Muscle of back (tissue), 13 donors: ENCODE measurements at places on chromosomes 12 and 14.

- DNase-seq: no peak
These were observed 64.3 kb downstream of the TBX5 start for GRCh38 chr12:114341635-114342034.

GRCh38 chr12:122865268-122866231 is 30.3 kb downstream of the HIP1R start:
- no peak for DNase-seq

DNA sequence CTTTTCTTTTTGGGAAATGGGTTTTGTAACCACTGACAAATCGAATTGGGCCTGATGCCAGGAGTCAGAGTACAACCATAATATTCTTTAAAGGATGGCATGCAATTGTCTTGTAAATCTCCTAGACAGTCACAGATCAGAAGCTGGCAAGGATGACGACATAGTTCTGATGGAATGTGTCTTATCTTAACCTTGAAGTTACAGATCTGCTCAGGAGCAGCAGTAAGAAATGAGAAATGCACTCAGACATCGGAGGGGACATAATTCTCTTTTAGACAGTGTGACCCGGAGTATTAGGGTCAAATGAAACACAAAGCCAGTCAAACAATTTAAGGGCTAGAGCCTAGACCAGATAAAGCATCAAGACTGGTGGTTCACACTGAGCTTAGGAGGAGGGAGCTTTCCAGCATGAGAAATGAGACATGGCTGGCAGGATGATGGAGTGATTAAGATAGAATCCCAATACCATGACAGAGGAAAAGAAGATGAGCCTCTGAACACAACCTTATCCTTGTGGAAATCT is 17.5 kb downstream of the CBX5 start:
- DNase-seq: no peak

DNA sequence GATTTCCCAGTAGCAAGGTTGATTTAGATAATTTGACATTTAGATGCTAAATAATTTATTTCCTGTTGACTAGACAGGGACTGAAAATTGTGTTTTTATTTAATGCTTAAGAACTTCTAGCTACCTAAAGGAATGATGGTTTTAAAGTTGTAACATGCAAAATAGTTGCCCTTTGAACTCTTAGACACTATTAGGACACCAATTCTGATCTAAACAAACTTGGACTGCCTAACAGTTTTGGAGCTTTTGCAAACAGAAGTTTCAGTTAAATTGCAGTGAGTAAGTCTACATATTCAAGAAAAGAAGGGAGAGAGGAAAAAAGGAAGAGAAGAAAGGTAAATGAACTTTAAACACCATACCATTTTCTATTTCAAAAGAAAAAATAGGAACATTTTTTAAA is 189.3 kb upstream of the GARIN2 start:
- no peak for DNase-seq

DNA sequence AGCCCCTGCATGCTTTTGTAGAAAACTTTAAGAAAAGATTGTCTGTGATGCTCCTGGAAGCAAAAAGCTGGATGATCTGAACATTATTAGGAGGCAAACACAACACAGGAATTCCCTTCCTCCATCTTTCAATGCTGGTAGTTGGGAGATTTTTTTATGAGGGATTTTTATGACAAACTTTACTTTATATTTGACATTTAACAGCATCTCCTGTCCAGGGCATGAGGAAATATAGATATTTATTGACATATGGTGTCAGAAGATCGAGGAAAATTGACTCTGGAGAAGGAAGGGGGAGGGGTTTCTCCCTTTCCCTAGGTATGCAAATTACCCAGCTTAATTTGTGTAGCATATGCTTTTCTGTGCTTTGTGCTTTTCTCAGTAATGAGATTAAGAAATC is 37.8 kb upstream of the CISTR start:
- no peak for DNase-seq
